Fibroblast of lung (primary cell): ENCODE measurements at places on chromosomes 11 and 22. TPM values are rescaled to one million over a fixed set of nuclear protein-coding genes. Genes with fewer than 3 reads are reported as not detected.

Gene ARFGAP2
- polyA plus RNA-seq, result 50.1 and 68.7 TPM in 2 replicates

DNA sequence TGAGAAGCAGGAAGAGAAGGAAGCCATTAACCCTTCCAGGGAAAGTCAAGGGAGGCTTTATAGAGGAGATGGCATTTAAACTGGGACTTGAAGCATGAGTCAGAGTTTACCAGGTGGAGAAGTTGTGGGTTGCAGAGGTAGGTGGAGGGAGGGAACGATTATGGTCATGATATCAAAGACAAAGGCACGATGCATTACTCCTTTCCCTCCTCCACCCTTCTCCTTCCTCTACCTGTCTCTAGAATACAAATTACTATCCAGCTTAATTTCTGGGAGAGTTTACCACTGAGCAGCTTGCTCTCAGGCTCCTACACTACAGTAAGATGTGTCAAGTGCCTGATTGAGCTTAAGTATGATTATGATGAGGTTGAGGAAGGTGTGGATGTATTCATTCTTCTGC is 151.7 kb downstream of the NELL1 start:
- DNase-seq, result no peak

DNA sequence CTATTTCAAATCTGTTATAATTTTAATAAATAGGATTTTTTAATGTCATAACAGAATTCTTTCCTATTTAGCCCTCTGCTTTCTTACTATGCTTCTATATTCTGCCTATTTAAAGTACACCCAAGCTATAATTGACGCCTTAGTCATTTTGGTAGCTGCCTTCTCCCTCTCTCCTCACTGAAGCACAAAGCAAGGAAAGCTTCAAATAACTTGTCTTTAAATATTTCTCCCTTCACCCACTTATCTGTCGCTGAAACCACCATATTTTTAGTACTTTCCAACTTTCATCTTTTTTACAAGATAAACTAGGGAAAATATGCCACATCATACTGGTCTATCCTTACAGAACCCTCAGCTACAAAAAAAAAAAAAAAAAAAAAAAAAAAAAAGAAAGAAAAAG is 127.9 kb downstream of the ENTHD1 start:
- DNase-seq, result no peak

GRCh38 chr11:129457321-129457720 is 81.7 kb downstream of the BARX2 start:
- no peak for DNase-seq

DNA sequence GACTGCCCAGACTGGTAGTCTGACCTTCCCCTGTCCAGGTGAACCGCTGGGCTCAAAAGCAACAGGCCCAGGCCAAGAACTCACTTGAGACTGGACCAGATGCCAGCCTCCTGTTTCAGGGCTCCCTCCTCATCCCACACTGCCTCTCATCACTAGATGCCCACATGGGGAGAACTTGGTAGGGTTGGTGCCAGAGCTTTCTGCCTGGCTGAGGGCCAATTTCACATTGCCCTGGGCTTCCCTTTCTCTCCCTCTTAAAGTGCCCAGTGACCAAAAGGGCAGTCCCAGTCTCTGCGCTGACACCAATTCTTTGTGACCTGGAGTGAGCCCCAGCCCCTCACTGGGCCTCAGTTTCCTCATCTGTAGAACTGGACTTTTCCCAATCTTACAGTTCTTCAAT is 41.7 kb downstream of the C11orf58 start:
- DNase-seq, result no peak
